ENCODE measurements at places on chromosomes 5 and 9. TPM values are rescaled to one million over a fixed set of nuclear protein-coding genes. Genes with fewer than 3 reads are reported as not detected.

TPPP gene
- 2.7 TPM for total RNA-seq

OGN gene
- not detected for total RNA-seq

ROPN1L gene
- 0.07 TPM for total RNA-seq

LCN15 gene
- total RNA-seq: not detected

STPG3 gene
- not detected for total RNA-seq

GPR21 gene
- 1.4 TPM for total RNA-seq

RECK gene
- 1.4 TPM for total RNA-seq

CDH18 gene
- under 0.01 TPM for total RNA-seq

SLC23A1 gene
- under 0.01 TPM for total RNA-seq

SLC34A3 gene
- under 0.01 TPM for total RNA-seq

CEP78 gene
- 11.5 TPM for total RNA-seq

FOXD4L5 gene
- under 0.01 TPM for total RNA-seq

ATOSB gene
- 28.3 TPM for total RNA-seq

SHISAL2B gene
- not detected for total RNA-seq

STING1 gene
- total RNA-seq: 11.2 TPM

EXOSC2 gene
- 35.3 TPM for total RNA-seq

CWC27 gene
- total RNA-seq: 32.5 TPM

PCDHB15 gene
- total RNA-seq: 0.50 TPM

RALGPS1 gene
- total RNA-seq: 4.7 TPM

ADGRD2 gene
- 0.34 TPM for total RNA-seq

SCGB3A1 gene
- not detected for total RNA-seq

DMRT3 gene
- not detected for total RNA-seq
